ENCODE measurements at places on chromosomes 3 and 15.

DNA sequence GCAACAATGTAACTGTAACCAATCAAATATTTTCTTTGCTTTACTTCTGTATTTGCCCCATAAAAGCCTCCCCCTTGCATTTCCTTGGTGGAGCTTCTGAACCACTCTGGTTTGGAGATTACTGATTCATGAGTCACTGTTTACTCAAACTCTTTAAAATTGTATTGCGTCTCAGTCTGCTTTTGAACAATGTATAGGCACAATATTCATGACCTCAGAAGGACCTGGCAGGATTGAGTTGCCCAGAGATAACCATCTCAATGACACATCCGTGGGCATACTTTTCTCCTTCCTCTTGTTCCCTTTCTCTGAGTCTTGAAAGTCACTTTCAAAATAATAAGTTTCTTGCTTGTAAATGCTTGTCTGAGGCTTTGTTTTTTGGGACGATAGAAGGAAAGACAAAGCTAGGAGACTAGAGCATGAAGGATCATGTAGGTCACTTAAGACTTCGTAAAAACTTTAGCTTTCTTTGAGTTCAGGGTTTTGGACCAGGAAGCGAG is 57.1 kb upstream of the POU1F1 start:
- no peak for DNase-seq

DNA sequence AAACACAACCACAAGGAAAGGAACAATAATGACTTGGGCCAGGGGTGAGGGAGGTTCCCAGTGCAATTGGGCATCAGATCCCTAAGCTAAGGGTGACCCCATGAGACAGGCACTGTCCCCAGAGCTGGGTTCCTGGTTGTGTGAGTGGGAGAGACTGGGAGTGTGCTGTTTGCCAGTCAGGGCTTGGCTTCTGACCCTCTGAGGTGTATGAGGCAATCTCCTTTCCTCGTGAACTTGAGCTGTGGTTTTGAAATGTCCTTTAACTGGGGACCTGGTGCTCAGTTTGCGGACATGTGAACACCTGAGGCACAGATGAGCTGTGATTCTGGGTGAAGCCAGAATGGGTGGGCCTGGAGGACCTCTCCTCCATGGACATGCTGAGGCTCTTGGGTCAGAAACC is 58.5 kb upstream of the PLXNA1 start:
- no peak for DNase-seq

- DNase-seq: no peak
These were observed 436.2 kb downstream of the OCA2 start for GRCh38 chr15:27662892-27663291.

DNA sequence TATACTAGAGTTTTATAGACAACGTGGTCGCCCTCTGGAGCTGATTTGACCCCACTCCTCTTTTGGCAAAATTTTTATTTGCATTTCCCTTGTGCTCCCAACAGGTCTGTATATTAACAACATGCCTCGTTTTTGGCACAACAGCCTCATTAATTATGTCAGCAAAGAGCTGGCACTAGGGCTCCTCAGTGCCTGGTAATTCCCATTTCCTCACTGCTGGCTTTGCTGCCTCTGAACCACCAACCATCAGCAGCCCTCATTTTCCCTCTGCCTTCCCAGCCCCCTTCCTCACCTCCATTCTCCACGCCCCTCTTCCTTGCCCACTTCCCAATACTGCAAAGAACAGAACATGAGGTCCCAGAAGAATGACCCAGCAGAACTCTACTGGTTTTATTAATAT is 204.8 kb downstream of the ABHD5 start:
- no peak for DNase-seq

DNA sequence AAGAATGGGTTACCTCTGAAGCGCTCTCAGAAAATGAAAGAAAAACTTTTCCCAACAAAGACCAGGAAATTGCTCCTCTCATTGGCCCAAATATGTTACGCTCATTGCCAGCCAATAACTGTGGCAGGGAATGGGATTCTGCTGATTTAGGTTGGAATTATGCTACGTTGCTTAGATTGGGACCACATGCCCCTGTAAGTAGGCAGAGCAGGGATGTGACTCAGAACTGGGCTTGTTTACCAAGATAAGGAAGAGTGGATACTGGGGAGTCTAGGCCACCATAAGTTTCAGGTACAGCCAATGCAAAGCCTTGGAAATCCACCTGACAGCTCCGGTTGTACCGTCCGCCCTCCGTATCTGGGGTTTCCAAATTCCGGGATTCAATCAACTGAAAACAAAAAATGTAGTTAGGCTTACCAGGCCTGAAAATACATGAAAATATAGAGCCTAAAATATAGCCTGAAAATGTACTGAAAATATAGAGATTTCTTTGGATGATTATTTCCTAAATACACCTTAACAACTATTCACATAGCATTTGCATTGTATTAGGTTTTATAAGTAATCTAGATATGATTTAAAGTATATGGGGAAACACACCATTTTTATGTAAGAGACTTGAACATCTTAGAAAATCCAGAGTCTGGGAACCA is 1.5 kb upstream of the TCF12 start:
- DNase-seq: no peak

DNA sequence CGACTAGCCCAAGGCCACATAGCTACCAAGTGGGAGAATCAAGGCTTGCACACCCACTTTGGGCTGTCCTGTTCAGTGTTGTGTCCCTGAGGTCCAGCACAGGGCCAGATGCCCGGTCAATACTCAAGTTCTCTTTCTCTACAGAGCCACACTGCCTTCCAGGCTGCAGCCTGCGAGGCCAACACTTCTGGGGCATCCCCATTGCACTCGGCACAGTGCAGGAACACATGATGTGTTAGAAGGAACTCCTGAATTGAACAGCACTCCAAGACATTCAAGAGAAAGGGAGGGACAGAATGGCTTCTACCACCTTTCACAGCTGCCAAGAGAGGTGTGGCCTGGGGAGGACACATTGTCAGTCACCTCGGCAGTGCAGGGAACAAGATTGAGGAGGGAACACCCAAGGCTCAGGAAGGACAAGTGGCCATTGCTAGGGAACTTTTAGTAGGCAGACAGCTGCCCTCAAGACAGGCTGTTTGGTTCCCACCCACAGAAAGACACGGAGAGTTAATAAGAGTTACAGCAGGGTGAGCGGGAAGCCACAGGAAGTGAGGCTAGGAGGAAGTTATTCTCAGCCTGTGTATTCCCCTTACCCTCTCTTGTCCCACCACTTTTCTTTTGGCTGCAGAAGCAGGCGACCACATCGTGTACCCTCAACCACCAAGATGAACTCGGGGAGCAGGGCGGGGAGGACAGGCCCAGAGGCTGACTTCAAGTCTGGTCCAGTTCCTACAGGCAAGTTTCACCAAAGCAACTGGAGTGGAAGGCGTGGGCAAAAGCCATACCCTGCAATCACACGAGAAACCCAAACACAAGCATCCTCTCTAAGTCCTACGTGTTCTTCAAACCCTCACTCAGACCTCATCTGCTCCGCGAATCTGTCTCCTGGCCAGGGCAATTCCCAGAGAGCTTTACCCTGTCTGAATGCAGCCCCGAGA is 69.4 kb downstream of the SRGAP3 start:
- DNase-seq: no peak

GRCh38 chr3:49341996-49342395 is 2.1 kb upstream of the USP4 start:
- DNase-seq: no peak

DNA sequence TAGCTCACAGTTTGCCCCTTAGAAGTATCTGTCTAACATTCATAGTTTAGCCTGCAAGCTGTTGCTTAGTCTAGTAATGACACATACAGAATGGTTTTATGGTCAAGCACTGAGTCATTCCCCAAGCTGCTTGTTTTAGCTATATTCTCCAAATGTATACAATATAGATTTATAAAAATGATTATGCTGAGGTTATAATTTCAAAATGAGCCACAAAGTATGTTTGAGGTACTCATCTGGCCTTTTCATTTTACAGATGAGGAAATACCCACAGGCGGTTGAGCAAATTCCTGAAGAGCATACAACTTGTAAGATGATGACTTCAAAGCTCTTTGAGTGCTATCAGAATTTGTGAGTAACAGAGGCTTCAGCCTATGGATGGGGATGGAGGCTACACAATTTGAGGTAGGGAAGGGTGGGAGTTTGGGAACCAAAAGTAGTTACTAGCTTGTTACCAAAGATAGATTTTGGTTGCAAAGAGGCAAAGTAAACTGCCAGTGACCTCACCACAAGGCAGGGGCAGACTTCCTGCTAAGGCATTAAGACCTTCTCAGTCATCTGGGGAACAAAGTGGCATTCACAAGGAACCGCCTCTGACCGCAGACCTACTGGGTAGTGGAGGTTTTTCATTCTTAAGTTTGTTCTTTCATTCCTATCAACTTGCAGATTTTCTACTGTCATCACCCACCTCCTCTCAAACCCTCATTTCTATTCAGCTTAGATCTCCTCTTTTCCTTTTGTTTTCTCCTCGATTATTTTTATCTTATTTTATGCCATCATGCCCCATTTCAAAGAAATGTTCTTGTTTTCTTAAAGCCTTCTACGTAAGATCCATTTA is 257.2 kb upstream of the NECTIN3 start:
- DNase-seq: no peak

GRCh38 chr3:136151219-136151618 is 44.9 kb downstream of the MSL2 start:
- DNase-seq: no peak

DNA sequence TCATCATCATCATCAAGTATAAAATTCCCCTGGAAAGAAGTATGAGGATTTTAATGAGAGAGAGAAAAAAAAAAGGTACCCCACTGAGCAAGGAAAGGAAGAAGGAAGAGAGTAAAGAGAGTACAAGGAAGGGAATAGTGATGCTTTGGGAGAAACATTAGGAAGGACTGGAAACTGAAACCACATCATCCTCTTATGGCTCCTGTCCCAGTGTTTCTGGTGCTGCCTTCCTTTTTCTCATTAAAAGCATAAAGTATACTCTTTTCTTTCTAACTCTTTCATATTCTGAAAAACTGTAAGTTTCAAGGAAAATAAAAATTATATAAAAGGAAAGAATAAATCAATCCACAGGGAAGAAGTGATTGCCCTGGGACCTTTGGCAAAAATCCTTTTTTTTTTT is 616.4 kb upstream of the CBLB start:
- DNase-seq: no peak

DNA sequence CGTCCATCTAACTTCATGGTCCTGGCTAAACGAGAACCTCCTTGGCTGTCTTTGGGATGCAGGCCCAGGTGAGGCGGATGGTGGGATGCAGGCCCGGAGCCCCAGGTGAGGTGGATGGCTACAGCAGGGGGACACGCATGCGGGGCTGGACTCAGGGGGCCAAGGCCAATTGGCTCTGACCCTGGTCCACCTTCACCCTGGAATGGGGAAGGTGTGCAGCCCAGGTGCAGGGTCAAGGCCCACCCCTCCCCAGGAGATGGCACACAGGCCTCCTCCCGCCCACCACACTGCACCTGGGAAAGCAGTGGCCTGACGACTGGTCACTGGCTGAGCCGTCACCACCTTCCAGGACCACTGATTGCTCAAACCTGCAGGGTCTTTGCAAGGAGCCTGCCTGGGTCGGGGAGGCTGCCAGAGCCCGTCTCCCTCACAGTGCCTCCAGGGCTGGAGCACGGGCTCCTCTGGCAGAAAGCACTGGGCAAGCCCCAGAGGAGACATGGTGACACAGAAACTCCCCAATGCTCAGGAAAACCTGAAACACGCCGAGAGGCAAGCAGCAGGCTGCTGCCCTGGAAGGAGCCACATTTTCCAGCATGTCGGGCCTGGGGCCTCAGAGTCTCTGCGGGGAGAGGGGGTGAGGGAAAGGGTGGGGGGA is 159.6 kb downstream of the LRRK1 start:
- no peak for DNase-seq

GRCh38 chr3:127784283-127784682 is 38.0 kb downstream of the MGLL start:
- no peak for DNase-seq

GRCh38 chr3:148513096-148513543 is 184.6 kb upstream of the AGTR1 start:
- DNase-seq: no peak

DNA sequence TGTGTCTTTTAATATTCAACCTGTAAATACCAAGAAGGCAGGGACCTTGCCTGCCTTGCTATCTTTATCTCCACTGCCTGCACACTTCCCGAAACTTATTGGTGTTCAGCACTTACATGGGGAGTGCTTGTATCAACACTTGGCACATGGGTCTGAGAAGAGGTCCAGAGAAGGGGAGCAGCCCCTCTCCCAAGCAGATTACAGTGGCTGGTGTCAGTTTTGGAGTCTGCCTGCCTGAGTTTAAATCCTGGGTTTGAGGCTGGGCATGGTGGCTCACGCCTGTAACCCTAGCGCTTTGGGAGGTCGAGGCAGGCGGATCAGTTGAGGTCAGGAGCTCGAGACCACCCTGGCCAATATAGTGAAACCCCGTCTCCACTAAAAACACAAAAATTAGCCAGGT is 20.3 kb downstream of the MESD start:
- no peak for DNase-seq

DNA sequence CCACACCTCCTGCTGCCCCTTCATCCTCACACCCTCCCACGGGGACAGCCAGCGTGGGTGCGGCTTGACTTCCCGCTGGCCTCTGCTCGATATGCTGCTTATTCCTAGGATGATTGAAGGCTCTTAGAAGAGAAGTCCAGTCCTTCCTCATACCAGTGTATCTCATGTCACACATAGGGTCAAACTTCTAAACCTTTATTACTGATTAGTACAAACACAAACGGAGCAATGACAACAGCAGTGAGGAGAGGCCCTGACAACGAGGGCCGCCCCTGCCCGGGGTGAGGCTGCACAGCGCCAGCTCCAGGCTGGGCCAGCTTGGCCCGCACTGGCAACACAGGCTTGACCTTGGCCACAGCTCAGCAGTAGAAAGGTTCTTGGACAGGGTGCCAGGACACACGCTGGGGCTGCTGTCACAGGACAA is 3.7 kb downstream of the CIB1 start:
- DNase-seq: no peak

- no peak for DNase-seq
These were observed 328.5 kb upstream of the TLE3 start for GRCh38 chr15:70426096-70426821.

DNA sequence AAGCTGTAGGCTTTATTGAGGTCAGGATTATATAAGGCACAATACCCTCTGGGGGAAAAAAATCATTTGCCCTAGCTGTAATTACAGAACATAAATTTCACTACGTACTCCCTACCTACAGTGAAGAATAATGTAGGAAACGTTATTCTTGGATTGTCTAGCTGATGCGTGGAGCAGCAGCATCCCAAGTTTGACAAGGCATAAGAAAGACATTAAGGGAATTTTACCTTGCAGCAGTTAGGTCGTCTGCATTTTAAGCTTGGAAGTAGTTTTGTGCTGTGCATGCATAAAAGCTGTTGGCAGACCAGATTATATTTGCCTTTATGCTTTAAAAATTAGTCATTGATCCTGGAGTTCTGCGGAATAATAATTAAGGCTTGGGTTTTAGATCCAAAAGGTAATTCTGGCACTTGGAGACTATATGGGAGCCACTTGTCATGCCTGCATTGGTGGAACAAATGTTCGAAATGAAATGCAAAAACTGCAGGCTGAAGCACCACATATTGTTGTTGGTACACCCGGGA is 2.2 kb downstream of the EIF4A2 start:
- no peak for DNase-seq

All from activated CD4-positive, CD25-positive, alpha-beta regulatory T cell (primary cell).